CMK (cell line): ENCODE measurements at places on chromosomes 16 and 17.

- DNase-seq, result no peak
These were observed 3.2 kb downstream of the MYL11 start for GRCh38 chr16:30377812-30378235.

DNA sequence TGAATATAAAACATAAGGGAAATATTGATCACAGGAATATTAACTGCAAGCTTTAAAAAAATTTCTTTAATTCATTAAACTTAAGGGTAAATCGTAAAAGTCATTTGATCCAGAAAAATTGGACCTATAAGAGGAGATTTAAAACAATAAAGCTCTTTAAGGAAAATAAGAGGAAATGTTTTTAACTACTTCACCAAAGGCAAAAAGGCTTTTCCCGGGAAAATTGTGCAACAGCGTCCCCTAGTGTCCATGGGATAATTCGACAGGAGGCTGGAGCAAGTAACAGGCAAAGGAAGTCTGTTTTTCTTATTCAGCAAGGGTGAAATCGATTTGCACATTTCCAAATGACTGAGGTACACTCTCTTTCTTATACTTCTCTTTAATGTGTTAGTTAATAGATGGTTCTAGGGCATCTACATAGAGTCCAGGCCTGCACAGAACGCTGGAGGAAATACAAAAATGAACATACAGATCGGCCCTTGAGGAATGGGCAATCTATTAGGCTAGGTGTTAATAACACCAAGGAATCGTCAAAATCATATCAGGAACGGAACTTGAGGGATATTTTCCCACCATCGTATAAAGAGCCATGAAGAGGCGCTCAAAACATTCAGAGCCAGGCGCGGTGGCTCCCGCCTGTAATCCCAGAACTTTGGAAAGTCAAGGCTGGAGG is 61.4 kb downstream of the ZNF18 start:
- DNase-seq, result peak; percentile 24

DNA sequence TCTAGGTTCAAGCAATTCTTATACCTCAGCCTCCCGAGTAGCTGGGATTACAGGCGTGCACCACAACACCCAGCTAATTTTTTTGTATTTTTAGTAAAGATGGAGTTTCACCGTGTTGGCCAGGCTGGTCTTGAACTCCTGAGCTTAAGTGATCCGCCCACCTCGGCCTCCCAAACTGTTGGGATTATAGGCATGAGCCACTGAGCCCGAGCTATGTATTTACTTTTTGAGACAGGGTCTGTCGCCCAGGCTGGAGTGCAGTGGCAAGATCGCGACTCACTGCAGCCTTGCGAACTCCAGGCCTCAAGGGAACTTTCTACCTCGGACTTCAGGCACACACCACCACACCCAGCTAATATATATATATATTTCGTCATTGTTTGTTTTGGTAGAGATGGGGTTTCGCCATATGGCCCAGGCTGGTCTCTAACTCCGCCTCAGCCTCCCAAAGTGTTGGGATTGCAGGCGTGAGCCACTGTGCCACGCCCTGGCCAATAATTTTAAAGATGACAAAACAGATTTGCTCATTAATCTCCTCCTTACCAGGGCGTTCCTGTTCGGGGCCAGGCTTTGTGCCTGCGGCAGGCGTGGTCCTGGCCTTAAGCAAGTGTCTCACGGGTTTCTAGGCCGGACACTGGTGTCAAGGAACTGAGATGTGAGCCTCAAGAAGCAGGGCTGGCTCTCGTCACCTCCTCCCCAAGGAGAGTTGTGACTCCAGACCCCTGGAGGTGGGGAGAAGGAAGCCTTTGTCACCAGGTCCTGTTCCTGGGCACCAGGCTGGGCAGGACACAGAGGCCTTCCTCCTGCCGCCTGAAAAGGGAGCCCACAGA is 4.3 kb upstream of the NPW start:
- no peak for DNase-seq

GRCh38 chr16:75099738-75100602 is 16.6 kb downstream of the LDHD start:
- DNase-seq, result peak; percentile 67

DNA sequence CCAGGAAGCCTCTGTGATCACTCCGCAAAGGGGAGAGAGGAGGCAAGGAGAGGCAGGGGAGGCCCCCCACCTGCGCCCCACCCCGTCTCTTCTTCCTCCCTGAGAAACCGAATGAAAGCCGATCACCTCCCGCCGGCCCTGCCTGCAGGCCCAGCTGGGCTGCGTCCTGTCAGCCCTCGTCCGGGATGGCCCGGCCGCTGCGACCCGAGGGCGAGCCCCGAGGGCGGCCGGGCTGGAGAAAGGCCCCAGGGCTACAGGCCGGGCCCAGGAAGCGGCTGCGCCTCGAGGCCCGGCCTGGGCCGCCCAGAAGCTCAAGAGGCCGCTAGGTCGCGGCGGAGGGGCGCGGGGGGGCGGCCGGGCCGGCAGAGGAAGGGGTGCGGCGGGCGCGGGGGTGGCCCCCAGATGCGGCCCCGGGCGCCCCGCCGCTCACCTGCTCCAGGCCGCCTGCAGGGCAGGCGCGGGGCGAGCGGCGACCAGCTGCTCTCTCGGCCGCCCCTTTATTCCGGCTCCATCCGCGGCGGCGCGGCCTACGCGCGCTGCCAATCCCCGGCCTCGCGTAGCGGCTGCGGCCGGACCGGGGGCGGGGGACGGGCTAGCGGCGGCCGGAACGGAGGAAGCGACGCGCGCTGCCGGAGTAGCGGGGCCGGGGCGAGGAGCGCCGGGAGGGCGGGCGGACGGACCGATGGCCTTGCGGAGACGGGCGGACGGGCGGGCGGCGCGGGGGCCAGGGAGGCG is at the start of gene ZNF319:
Gene ZNF319, minus strand, starts transcription at position 702 of the 735 bp plus-strand sequence. CDS start 2,407 bp downstream, outside the sequence.
- no peak for DNase-seq

GRCh38 chr17:81976332-81977210 is 858 bp upstream of the ASPSCR1 start:
- DNase-seq, result no peak

DNA sequence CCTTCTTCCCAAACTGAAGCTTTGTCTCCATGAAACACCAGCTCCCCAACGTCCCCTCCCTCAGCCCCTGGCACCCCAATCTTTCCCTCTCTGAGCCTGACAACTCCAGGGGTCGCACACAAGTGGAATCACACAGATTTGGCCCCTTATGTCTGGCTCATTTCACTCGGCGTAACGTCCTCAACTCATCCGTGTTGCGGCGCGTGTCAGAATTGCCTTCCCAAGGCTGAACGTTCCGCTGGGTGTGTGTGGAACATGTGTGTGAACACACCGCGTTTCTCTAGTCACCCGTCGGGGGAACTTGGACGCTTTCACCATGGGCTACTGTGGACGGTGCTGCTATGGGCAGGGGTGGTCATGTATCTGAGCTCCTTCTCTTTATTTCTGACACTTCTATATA is 45.0 kb downstream of the TBC1D16 start:
- no peak for DNase-seq

GRCh38 chr17:58513965-58514769 is at the start of gene MTMR4:
MTMR4 (minus strand) TSS chr17:58514638; CDS start chr17:58514407, 231 bp downstream.
- peak; percentile 52 for DNase-seq

GRCh38 chr16:50616883-50617645 is 64.0 kb downstream of the SNX20 start:
- no peak for DNase-seq

DNA sequence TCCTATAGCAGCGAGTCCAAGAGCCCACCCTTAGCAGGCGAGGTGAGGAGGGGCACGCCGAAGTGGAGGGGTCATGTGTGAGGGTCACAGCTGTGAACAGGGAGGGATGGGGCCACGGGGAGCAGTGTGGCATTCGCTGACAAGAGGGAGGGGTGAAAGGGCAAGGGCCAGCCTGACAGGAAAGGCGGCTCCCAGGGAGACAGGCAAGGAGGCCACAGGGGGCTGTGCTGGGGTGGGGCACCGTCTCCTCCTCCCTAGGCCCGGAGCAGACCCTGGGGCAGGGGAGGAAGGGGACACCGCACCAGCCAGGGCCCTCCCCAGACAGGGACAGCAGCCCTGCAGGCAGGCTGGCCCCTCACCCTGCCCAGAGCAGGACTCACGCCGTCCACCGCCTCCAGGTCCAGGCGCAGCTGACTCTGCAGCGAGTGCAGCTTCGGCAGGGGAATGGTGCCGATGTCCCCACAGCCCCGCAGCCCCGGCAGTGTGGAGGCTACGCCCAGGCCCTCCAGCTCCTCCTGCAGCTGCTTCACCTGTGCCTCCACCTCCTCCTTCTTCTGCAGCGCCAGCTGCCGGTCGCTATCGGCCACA is 15.1 kb downstream of the GNPTG start:
- DNase-seq, result no peak

- DNase-seq, result no peak
These were observed 930 bp downstream of the SPNS2 start for GRCh38 chr17:4499431-4500190.

DNA sequence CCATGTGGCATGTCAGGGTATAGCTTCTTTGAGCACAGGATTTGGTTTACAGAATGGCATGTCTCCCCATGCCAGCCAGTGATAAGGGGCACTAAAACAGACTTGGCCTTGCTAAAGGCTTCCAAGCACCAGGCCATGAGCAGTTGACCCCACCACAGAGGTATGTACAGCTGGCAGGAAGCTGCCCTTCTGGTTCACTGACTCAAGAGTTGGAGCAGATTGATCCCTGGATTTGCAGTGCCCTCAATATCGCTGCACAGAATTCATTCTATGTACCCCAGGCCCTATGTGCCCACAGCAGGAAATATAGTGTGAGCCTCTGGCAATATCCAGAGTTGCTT is 24.3 kb downstream of the HLF start:
- no peak for DNase-seq

DNA sequence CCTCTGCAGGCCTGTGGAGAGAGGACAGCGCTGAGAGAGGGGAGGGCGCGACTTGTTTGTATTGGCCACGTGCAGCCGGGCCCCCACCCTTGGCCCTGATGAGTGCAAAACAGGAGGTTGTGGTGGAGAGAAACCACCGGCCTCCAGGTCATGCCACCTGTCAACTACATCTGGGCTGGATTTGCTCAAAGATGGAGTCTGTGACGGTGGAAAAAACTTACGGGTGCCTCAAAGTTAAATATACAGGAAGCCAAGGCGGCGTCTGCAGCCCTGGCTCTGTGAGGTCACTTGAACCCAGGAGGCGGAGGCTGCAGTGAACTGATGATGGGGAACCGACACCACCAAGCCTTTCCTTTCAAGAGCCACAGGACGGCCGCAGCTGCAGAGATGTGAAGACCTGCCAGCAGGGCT is 15.7 kb downstream of the C16orf74 start:
- no peak for DNase-seq

GRCh38 chr17:40306395-40306794 is 2.6 kb upstream of the RARA start:
- no peak for DNase-seq

DNA sequence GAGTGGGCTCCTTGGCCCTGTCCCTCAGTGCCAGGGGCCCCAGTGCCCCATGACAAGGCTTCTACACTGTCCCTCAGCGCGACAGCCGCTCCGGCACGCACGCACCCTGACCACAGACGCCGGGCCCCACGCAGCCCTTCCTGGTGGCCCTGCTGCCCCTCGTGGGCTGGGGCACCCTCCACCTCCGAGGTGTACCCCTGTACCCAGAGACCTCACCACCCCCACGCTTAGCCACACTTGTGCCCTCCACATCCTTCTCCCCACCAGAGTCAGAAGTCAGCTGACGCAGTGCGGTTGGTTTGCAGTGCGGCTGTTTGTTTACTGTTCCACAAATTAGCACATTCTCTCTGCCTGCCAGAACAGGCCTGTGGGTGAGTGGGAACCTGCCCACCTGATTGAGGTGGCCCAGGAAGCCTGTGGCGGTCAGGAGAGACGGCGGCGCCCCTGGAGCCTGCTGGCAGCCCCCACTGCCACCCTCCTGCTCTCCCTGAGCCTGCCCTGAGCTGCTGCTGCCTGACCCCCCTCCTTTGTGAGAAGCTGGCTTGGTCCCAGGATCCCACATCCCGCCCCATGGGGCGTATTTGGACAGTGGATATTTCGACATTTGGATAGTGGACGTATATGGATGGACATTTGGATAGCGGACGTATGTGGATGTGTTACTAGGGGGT is 38.0 kb upstream of the CDH15 start:
- no peak for DNase-seq

DNA sequence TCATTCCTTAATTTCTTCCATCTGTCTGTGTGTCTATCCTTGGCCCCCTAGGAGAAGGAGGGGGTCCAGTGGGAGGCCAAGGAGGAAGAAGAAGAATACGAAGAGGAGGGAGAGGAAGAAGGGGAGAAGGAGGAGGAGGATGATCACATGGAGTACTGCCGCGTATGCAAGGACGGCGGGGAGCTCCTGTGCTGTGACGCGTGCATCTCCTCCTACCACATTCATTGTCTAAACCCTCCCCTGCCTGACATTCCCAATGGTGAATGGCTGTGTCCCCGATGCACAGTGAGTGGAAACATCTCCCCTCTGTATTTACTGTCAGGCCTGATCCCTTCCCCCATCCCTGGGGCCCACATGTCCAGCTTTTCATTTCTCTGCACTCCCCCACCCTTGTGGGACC is 6.3 kb downstream of the CHD3 start:
- no peak for DNase-seq

DNA sequence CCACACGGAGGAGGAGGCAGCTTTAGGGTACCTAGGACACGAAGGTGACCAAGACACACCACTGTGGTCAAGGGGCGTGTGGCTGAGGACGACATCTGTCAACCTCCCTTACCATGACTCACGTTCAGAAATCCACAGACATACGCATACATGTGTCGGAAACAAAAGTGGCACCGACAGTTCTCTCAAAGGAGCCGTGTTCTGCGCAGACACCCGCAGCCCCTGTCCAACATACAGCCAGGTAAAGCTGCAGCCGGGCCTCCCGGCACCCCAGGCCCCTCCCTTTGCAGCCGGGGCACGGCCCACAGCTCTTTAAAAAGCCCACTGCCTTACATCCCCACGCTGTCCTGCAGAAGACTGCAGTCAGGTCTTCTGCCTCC is 40.5 kb upstream of the KLHDC4 start:
- no peak for DNase-seq

- no peak for DNase-seq
These were observed 4.9 kb upstream of the RUSF1 start for GRCh38 chr16:31513126-31513525.

DNA sequence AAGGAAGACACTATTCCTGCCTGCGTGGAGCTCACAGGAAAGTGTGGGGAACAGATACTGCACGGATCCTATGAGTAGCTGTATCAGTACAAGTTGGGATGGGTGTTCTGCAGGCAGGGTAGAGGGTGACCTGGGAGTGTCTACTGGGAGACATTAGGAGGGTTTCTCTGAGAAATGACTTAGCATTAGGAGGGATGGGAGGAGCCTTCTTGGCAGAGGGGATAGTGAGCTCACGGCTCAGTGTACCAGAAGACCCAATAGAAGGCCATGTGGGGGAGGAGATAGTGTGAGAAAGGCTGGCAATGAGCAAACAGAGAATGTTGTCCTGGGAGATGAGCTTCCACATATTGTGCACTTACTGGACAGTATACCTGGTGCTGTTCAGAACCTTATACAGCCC is 109.1 kb downstream of the MSI2 start:
- DNase-seq, result no peak

- DNase-seq, result peak; percentile 43
These were observed 60.3 kb upstream of the CIBAR2 start for GRCh38 chr16:85172455-85173145.

DNA sequence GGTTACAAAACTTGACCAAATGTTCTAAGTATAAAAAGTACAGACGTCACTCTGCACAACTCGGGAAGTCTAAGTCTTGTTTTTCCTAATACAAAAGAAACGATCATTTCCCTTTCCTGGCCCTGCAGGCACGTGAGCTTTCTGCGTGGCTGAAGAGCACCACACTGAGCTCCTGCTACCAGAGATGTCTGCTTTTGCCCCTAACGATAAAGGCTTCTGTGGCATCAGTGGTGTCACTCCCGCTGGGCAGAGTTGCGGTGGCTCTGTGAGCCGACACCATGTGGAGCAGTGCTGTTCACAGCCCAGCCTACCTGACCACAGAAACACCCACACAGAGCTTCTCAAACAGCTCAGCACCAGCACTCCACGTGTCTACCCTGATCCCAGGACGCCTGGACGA is 20.5 kb downstream of the EMC8 start:
- DNase-seq, result no peak
